ENCODE measurements at places on chromosomes 7 and 10. TPM values are rescaled to one million over a fixed set of nuclear protein-coding genes. Genes with fewer than 3 reads are reported as not detected.

Gene METTL27
- total RNA-seq = 10.7 TPM

Gene PDZD7
- total RNA-seq = 1.2 TPM

Gene ZCWPW1
- total RNA-seq = 1.7 TPM

Gene BBS9
- 3.4 TPM for total RNA-seq

Gene MKX
- total RNA-seq = not detected

Gene FFAR4
- 0.27 TPM for total RNA-seq

Gene HHEX
- 15.9 TPM for total RNA-seq

Gene C1QL3
- not detected for total RNA-seq

Gene GPRIN2
- 33.2 TPM for total RNA-seq

Gene OPN4
- not detected for total RNA-seq

Gene PNLIPRP2
- 0.09 TPM for total RNA-seq

Gene SLC26A4
- 0.09 TPM for total RNA-seq

Gene SPDYE6
- total RNA-seq = not detected

Gene NSUN5
- total RNA-seq = 42.8 TPM

Gene AGAP5
- 2.3 TPM for total RNA-seq

Gene EVX1
- total RNA-seq = 0.07 TPM

Gene WNT8B
- total RNA-seq = not detected

Gene C10orf67
- 0.10 TPM for total RNA-seq
